Activated CD4-positive, alpha-beta T cell treated with anti-CD3 and anti-CD28 coated beads for 1 hour (primary cell): ENCODE measurements at places on chromosomes 16 and 17.

GRCh38 chr16:46629331-46630219 is 8.4 kb upstream of the SHCBP1 start:
- DNase-seq, result no peak

DNA sequence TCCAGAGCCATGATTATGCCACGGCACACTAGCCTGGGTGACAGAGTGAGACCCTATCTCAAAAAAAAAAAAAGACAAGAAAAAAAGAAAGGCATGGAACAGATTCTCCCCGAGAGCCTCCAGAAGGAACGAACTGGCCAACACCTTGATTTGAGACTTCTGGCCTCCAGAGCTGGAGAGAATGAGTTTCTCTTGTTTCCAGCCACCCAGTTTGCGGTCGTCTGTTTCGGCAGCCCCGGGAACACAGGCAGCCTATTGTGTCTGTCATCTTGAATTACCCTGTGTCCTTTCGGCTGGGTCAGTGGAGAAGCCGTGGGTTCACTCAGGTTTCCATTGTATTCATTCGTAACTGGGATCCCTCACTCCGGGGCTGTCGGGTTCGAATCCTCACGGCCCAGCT is 83.9 kb downstream of the RPA1 start:
- no peak for DNase-seq

- no peak for DNase-seq
These were observed 586.0 kb downstream of the TOX3 start for GRCh38 chr16:51960931-51961330.

GRCh38 chr16:85246973-85247372 is 134.7 kb upstream of the CIBAR2 start:
- DNase-seq, result no peak

DNA sequence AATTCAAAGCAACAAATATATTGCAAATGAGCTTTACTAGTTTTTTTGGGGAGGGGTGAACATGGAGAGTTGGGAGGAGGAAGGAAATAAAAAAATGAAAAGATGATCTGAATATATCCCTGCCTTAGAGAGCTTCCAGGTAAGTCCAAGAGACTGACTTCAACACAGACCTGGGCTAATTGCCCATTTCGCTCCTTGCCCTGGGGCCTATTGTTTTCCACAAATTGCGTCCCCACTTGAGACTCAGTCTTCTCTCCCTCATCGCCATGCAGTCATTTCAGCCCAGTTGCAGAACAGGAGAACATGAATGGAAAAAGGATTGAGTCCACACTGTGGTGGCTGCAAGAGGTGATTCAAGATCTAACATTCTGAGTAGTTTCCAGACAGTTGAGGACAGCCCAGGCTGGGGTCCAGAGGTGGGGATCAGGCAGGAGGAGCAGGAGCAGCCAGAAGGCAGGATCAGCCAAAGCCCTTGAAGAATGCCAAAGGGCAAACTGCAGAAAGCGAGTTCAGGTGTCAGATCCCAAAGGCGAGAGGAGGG is 21.6 kb upstream of the TOB1 start:
- DNase-seq, result no peak

DNA sequence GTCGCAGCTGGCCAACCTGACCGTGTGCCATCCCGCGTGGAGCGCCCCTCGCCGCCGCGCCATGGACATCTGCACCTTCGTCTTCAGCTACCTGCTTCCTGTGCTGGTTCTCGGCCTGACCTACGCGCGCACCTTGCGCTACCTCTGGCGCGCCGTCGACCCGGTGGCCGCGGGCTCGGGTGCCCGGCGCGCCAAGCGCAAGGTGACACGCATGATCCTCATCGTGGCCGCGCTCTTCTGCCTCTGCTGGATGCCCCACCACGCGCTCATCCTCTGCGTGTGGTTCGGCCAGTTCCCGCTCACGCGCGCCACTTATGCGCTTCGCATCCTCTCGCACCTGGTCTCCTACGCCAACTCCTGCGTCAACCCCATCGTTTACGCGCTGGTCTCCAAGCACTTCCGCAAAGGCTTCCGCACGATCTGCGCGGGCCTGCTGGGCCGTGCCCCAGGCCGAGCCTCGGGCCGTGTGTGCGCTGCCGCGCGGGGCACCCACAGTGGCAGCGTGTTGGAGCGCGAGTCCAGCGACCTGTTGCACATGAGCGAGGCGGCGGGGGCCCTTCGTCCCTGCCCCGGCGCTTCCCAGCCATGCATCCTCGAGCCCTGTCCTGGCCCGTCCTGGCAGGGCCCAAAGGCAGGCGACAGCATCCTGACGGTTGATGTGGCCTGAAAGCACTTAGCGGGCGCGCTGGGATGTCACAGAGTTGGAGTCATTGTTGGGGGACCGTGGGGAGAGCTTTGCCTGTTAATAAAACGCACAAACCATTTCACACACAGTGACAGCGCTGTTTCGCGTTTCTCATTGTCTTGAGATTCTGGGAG is 2.0 kb upstream of the ZACN start:
- no peak for DNase-seq

DNA sequence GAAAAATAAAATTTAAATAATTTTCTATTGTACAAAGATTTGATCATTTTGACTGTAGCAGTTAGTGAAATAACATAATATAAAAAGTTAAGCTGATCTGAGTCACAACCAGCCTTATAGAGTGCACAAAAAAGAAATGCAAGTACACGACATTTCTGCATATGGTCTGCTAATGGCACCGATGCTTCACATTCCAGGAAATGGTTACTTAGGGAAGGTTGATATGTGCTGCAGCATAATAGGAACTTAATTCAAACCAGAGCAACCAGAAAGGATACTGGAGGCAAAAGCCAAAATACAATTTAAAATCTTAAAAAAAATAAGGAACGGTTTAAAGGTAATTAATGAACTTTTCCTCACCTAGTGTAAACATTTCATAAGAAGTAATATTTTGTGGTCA is 10.0 kb upstream of the CFDP1 start:
- no peak for DNase-seq

DNA sequence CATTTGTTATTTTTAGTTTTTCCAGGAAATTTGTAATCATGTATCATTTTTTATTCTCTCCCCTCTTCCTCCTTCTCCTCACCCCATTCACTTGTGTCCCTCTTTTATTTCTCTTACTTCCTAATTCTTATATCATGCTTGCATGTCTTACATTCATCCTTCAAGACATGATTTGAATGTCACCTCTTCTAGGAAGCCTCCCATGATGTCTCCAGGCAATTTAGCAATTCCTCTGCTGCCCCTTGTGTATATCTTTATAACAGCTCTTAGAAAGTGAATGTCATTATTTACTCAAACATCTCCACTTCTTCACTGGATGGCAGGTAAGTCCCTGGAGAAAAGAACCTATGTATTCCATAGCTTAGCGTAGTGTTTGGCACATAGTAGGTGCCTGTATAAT is 7.8 kb downstream of the HNF1B start:
- DNase-seq, result no peak

DNA sequence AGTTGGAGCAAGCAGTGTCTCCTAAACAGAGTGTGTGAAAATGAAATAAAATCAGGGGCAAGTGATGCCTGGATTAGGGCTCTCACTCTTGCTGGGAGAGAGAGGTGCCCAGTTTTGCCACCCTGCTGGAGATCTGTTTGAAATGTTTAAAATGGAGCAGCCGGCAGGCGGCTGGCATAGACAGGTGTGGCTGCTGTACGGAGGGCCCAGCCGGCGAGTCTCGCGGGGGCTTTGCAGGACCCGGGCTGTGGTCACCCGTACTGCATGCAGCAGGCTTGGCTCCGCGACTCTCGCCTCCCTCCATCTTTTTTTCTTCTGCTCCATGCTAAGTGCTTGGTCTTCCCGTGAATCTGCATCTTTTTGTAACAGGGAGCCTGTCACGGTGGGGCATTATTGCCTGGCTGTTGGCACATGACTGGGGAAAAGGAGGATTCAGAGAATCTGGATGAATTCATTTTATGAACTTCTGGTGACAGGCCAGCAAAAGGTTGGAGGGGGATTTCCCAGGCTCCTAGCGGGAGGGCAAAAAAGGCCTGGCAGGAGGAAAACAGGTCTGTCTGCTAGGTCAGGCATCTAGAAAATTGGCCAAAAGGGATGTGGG is 1.8 kb downstream of the ZNRF1 start:
- no peak for DNase-seq

DNA sequence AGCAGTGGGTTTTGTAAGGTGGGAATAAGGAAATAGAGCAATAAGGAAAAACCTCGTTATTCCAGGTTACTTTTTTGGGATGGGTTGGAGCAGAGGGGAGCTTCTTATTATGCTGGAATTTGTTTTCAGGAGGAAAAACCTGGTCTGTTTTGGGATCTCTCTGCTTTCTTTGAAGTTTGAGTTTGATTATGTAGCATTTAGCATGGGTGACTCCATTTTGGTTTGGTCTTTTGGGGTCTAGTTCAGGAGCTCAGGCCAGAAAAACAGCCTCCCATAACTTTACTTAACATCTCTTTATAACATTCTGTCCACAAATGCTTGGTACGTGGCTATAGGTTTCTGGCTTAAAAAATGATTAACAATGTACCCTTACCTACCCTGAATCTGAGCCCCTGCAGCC is 8.5 kb upstream of the ZG16 start:
- DNase-seq, result no peak

- no peak for DNase-seq
These were observed 823.8 kb downstream of the CDH11 start for GRCh38 chr16:64297863-64298600.

GRCh38 chr16:47045459-47045858 is 72.0 kb upstream of the DNAJA2 start:
- DNase-seq, result no peak

- DNase-seq, result peak; percentile 30
These were observed 6.1 kb downstream of the DNAI2 start for GRCh38 chr17:74280093-74280513.

GRCh38 chr16:10033556-10033955 is 148.7 kb downstream of the GRIN2A start:
- DNase-seq, result no peak

DNA sequence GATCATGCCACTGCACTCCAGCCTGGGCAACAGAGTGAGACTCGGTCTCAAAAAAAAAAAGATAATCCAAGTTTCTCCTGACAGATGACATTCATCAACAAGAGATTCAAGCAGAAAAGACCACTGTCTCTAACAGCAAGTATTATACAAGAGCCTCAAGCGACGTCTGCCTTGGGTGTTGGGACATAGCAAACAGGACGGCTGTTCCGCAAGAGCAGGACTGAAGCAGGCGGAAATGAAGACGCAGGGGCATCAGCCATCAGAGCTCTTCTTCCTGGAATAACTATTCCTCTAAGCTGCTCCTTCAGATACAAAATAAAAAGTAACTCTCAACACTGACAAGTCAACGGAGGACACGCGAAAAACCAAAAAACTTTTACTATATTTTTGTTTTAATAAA is 54.0 kb downstream of the ANKRD11 start:
- DNase-seq, result no peak

DNA sequence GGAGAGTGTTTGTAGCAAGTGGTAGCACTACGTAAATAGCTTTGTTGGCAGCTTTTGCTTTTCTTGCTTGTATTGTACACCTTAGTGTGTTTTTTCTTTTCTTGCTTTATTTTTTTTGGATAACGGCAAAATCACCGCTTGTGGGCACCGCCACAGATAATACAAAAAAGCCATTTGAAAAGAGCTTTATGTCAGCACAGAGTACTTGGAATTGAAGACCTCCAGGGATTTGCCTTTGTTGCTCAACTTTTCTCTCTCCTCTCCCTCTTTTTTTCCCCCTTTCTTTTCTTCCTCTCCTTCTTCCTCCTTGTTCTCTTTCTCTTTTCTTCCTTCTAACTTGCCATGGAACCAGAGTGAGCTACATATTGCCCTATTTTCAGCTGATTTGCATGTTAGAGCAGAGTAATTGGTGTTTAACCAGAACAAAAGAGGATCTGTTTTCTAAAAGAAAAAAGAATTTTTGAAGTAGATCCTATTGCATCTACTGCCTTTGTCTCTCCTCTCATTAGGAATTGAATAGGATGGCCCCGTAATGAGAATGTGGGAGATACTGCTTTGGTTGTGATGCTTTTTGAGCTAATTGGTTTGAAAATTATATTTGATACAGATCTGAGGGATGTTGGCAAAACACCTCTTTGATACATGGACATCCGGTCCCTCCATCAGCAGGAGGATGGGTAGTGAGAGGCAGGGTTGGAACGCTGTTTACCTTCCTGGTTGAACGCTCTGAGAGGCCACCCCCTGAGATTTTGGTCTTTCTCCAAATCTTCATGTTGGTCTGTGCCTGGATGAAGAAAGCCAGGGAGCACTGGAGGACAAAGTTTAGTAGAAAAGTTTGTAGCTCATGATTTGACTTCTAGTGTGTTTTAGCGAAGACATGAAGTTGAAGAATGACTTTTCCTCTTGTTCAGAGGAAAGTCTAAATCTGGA is 85.6 kb downstream of the MSI2 start:
- DNase-seq, result no peak

GRCh38 chr16:48123104-48123788 is 32.5 kb downstream of the ABCC12 start:
- DNase-seq, result no peak

DNA sequence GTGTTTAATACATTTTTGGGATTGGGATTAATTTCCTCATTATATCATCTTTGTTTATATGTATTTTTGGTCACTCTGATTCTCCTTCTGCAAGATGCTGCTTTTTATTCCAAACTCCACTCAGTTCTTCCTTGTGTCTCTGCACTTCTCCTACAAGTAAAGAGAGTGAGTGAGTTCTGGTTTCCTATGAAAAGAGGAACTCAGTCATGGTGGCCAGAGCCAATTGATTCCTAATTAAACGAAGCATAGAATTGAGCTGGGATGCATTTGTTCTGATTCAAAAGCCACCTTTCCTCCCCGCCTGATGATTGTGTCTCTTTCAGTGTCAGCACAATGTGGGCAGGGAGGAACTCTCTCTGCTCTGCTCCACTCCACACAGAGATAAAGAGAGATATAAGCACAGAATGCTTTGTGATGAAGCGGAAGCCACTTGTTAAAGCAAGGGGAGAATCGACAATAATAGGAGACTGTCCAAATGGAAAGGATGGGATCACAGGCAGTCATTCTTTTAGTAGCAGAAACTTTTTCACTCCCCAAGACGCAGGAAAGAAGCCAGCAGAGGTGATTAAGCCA is 121.3 kb upstream of the GOT2 start:
- DNase-seq, result no peak
